Stimulated activated CD4-positive, alpha-beta T cell treated with anti-CD3 and anti-CD28 coated beads, Interleukin-12 subunit alpha, Interleukin-12 subunit beta, amount 100 ng/mL, for 48 hours (primary cell): ENCODE measurements at places on chromosomes 16 and 17.
A peak's percentile ranks its signal among the peaks of the same experiment; 100 is the strongest.

- no peak for DNase-seq
Measured at GRCh38 chr17:40597556-40598300, 32.5 kb upstream of the CCR7 start.

- no peak for DNase-seq
Measured at GRCh38 chr17:933312-934073, 46.1 kb downstream of the NXN start.

- peak; percentile 39 for DNase-seq
Measured at GRCh38 chr16:85055493-85056210, 28.1 kb downstream of the KIAA0513 start.

GRCh38 chr17:41772586-41773189 is 13.8 kb downstream of the JUP start:
- DNase-seq: no peak

GRCh38 chr17:41975099-41976083 is 8.8 kb downstream of the CNP start:
- no peak for DNase-seq

- no peak for DNase-seq
Measured at GRCh38 chr16:61332461-61332860, 703.8 kb downstream of the CDH8 start.

- DNase-seq: no peak
Measured at GRCh38 chr16:1712791-1713261, 6.8 kb downstream of the MAPK8IP3 start.

DNA sequence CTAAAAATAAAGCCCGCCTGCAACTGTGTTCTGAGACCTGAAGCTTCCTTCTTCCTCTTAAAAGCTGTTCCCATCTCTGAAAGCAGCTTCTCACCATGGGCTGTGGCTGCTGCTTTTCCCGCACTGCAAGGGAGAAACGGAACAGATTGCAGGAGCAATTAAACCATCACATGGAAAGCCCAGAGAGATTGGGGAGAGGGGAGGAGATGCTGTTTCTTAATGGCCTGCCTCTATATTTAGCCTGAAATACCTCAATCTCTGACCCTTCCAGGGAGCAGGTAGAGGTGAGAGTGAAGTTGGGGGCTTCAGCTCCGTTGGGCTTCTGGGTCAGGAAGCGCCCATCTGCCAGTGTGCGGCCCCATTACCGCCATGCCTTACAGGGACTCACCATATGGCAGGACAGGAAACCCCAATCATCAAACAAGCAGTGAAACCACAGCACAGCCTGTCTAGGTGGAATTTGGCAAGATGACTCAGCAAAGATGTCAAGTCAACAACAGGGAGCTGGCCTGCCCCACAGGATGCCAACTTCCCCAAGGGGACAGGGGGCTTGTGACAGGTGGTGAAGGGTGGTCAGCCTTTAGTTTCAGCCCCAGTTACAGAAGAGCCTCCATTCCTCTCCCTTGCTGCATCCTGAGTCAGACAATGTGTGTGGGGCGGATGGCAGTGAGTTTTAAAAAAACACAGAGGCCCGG is 286.6 kb upstream of the CCL2 start:
- DNase-seq: peak; percentile 9

DNA sequence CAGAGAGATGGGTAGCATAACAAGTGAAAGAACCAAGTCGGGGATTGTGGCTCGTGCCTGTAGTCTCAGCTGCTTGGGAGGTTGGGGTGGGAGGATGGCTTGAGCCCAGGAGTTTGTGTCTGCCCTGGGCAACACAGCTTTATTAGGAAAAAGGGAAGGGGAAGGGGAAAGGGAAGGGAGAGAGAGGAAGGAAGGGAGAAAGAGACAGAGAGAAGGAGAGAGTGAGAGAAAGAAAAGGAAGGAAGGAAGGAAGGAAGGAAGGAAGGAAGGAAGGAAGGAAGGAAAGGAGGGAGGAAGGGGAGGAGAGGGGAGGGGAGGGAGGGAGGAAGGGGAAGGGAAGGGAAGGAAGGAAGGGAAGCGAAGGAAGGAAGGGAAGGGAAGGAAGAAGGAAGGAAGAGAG is 33.3 kb downstream of the CENPV start:
- DNase-seq: no peak

- no peak for DNase-seq
Measured at GRCh38 chr17:73020110-73020509, 72.4 kb downstream of the SLC39A11 start.

DNA sequence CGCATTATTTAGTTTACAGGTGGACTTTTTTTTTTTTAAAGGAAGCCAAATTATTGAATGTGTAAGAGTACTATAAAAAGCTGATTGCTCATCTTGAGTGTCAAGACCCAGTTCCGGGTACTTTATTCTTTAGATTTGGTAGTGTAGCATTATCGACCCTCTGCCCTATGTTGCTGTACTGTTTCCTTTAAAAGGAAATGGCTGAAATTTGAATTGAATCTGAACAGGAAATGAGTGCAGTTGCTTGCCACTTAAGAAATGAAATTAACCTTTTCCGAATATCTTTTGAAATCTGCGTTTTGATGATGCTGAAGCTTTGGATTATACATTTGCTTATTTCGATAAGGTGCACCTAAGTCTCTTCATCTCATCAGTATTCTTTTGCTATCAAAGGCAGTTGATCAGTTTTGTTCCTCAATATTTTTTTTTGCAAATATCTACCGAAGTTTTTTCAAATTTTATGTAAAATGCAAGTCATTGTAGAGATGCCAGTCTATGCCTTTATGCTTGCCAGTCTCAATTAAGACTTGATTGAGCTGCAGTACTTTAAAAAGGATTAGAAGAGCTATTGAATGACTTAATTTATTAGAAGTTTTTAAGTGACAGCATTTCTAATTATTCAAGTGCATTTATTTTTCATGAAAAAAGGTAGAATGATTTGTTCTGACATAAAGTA is 1.8 kb downstream of the GGNBP2 start:
- DNase-seq: no peak

GRCh38 chr16:83574388-83574787 is 233.4 kb upstream of the HSBP1 start:
- DNase-seq: no peak

DNA sequence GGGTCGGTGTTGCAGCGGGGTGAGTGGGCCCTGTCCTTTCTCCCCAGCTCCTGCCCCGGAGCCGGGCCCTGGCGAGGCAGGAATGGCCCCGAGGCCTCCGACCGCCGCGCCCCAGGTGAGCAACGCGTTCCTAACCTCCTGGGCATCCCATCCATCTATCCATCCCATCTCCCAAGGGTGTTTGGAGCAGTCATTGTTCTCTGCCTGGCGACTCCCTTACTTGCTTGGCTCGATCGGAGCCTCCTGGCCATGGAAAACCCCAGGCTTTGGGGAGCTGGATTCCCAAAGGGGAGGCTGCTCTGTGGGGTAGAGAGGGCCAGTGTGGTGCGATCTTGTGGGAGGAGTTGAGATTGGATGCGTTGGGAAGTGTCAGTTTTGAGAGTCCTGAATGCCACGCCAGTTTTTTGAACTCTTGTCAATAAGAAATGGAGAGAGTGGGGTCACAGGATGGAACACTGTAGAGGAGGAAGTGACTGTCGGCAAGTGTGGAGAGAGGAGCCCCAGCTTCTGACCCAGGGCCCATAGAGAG is 684 bp downstream of the ZFP90 start:
- no peak for DNase-seq

GRCh38 chr16:27374221-27374803 is 27.7 kb upstream of the IL21R start:
- DNase-seq: no peak

GRCh38 chr17:82913304-82914043 is 73.7 kb upstream of the ZNF750 start:
- DNase-seq: no peak

DNA sequence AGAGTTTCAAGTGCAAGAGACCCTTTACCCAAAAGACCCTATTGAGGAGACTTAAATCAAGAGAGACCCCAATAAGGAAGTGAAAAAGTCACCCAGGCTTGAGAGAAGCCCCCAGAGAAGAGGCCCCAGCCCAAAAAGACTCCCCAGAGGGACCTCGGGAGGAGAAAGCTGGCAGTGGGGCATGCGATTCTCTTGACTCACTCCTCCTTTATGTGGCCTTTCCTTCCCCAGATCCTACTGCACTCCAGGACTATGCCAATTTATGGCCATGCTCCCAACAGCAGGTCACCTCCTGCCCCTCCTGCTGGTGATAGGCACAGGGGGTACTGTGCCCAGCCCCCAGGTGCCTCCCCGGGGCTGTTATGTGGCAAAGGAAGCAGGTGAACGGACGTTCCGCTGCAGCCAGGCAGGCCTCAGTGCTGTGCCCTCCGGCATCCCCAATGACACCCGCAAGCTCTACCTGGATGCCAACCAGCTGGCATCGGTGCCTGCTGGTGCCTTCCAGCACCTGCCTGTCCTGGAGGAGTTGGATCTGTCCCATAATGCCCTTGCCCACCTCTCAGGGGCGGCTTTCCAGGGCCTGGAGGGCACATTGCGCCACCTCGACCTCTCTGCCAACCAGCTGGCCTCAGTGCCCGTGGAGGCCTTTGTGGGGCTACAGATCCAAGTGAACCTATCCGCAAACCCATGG is 16.3 kb downstream of the LRRC3C start:
- no peak for DNase-seq
